Airway epithelial cell (primary cell): ENCODE measurements at places on chromosomes 11 and 22. TPM values are rescaled to one million over a fixed set of nuclear protein-coding genes. Genes with fewer than 3 reads are reported as not detected.

The OR8G1 gene
- total RNA-seq: not detected in 2 replicates

The NEFH gene
- 3.6 and 3.7 TPM in 2 replicates for total RNA-seq

The BRSK2 gene
- 0.14 and 0.28 TPM in 2 replicates for total RNA-seq

The SLC43A3 gene
- total RNA-seq: 36.7 and 39.1 TPM in 2 replicates

The BACE1-AS gene
- total RNA-seq: 1.3 and 3.7 TPM in 2 replicates

The C11orf91 gene
- not detected in 2 replicates for total RNA-seq
